ENCODE measurements at places on chromosomes 16 and 17.

DNA sequence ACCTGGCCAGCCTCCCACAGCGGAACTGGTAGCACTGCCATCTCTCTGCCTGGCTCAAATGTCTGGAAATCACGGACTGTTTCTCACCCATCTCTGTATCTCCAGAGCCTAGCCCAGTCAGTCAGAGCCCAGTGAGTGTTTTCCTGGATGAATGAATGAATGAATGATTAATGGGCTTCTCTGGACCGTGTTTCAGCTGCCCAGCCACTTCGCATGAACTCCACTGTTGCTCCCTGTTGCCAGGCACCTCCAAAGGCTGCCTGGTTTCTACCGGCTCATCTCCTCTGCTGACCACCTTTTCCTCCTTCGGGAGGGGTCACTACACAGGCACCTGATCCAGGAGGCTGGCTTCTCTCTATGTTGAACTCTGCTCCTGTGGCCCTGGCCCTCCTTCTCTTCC, 91.0 kb upstream of the SDK2 start:
- DNase-seq: no peak

DNA sequence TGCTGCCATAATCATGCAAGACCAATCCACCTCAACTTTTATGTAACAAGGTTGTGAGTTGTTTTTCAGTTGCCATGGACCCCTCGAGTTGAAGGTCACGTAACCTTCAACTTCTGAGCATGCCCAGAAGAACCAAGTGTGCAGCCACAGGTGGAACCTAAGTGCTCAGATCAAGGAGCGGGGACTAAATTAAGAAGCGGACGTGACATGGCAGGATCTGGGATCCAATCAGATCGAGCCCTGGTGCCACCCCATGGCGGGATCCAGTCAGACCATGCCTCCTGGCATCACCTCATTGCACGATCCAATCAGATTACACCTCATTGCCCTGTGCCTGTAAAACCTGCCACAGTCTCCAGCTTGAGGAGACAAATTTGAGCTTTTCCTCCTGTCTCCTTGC, 204.5 kb upstream of the CDH5 start:
- DNase-seq: no peak

DNA sequence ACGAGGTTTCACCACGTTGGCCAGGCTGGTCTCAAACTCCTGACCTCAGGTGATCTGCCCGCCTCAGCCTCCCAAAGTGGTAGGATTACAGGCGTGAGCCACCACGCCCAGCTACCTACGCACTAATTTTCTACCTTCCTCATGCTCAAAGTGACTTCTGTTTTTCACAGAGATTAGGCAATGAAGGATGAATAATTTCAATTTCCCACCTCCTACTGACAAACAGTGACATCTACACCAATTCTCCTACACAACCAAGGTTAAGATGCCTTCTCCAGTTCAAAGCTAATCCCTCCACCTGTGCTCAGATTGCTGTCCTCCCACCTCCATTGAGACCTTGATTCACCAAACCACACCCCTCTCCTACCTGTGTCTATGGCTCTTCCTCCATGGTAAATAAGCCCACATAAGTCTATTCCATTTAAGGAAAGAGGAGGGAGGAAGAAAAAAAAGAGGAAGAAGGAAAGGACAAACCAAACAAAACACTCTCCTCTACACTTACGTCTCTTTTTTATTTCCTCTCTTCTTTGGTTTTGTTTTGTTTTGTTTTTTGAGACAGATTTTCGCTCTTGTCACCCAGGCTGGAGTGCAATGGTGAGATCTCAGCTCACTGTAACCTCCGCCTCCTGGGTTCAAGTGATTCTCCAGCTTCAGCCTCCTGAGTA, 5.5 kb upstream of the MED11 start:
- DNase-seq: no peak

DNA sequence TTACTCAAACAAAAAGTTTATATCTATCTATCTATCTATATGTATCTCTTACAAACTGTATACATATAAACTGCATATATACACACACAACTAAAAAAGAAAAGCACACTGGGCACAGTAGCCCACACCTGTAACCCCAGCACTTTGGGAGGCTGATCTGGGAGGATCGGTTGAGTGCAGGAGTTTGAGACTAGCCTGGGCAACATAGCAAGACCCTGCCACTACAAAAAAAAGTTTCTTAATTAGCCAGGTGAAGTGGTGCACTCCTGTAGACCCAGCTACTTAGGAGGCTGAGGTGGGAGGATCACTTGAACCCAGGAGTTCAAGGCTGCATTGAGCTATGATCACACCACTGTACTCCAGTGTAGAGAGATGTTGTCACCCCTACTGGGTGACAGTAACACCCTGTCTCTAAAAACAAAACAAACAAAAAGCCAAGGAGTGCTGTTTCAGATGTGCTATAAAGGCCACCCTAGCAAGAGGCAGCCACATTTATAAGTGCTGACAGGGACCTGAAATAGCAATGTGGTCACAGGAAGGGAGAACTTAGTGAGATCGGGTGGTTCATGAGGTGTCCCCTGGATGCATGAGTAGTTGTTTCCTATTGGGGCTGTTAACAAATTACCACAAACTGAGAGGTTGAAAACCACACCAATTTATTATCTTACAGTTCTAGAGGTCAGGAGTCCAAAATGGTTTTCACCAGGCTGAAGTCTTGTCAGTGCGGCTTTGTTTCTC, 4.8 kb downstream of the CD2BP2 start:
- no peak for DNase-seq

- DNase-seq: no peak
Measured at GRCh38 chr17:40093580-40094201, 6.7 kb downstream of the NR1D1 start.

DNA sequence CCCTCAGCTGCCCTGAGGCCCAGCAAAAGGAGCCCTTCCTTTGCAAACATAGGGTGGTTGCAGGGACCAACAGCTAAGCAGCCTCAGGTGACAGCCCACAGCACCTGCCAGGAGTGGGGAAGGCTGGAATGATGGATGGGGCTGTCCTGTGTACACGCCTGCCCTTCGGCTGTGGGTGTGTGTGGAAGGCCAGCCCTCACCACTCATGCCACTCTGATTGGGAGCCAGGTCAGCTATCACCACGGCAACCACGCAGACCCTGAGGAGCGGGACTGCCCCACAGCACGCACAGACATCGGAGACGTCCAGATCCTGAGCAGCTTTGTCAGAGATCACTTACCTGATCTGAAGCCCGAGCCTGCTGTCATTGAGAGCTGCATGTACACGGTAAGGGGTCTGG, 11.9 kb downstream of the PIPOX start:
- DNase-seq: no peak

- DNase-seq: no peak
Measured at GRCh38 chr17:49452201-49452600, 37.5 kb upstream of the PHB1 start.

Data from activated effector memory CD4-positive, alpha-beta T cell treated with Interleukin-2 at 50 U/mL for 16 hours (primary cell).